ENCODE measurements at places on chromosomes 6 and 20.

DNA sequence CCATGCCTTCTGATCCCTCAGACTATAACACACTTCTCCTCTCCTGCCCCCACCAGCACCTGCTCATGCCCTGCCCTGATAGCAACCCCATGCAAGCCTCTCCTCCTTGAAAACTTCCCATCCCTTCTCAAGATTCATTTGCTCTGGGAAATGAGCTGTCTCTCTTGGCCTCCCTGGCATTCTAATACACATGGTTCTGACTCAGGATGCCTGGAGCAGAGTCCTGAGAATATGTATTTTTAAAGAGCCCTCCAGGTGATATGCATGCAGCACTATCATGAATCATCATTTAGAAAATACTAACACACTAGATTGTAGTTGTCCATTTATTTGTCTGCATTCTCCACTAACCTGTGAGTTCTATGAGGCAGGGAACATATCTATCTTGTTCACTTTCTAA is 26.6 kb downstream of the HDGFL1 start:
- DNase-seq = no peak

- no peak for DNase-seq
Observed at GRCh38 chr20:25738198-25738597, 41.5 kb upstream of the ZNF337 start.

DNA sequence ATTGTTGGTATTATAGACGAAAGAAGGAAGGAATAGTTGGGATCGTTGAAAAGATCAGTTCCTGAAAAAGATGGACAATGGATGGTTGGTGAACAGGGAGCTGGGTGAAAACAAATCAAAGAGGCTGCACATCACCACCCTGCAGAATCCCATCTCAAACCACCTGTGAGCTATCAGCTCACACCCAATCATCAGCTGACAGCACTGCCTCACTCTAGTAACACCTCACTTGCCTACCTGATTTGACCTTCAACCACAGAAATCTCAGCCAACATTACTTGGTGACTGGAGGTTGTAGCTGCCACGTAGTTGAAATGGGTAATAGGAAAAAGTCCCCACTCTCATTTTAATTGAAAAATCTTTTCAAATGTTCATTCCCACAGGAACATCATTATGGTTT is 101.8 kb upstream of the DST start:
- DNase-seq = no peak

DNA sequence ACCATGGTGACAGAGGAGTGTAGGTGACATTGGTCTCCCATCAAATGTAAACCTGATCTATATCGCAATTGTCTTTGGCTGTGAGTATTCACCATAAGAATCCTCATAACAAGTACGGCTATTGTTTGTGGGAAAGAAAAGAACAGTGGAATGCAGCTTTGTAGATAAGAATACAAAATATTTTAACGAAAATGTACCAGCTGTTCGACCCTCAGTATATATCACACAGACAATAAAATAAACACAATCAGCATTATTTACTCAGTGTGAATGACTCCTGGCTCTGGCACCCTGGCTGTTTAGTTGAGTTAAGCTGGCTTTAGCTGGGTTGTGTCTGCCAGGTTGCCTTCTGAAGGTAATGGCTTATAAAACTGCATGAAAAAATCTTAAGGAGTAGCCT is 43.4 kb downstream of the SNRNP48 start:
- no peak for DNase-seq

DNA sequence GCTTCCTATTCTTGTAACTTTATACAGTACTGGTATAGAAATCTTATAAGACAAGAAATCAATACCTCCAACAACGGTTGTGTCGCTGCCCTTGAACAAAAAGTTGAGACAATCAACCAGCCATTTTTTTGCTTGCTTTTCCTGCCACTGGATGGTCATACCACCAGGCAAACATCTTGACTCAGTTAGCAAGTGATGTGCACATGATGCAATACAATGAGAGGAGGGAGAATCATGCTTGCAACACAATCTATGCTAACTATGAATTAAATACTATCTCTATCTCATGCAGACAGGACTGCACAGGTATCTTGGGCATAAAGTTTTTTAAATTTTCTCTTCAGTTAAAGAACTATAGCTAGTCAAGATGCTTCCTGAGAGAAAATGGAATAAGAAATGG is 877.7 kb upstream of the CITED2 start:
- no peak for DNase-seq

GRCh38 chr20:43983904-43984361 is 69.3 kb downstream of the TOX2 start:
- no peak for DNase-seq

GRCh38 chr6:112321322-112321721 is 25.8 kb upstream of the RFPL4B start:
- DNase-seq = no peak

All from coronary artery (tissue), 2 donors.